Activated T-helper 1 cell treated with anti-CD3 and anti-CD28 coated beads, Interleukin-2, amount 50 U/mL, for 16 hours (primary cell): ENCODE measurements at places on chromosomes 11 and 22.

DNA sequence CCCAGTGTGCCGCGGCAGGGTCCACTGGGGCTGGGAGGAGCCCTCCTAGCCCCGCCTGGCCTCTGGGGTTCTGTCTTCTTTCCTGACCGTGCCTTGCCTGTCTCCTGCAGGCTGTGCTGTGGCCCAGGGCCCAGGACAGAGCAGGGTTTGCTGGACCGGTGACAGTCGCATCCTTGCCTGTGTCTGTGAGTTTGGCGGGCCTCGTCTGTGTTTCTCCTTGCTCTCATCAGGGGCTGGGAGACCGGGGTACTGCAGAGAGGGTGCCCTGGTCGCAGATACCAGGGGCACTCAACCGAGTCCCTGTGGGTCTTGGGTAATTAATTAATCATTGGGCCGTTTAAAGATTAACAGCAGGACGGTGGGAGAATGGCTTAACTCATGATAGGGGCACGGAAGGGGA is 29.9 kb downstream of the RPL3 start:
- DNase-seq: no peak

DNA sequence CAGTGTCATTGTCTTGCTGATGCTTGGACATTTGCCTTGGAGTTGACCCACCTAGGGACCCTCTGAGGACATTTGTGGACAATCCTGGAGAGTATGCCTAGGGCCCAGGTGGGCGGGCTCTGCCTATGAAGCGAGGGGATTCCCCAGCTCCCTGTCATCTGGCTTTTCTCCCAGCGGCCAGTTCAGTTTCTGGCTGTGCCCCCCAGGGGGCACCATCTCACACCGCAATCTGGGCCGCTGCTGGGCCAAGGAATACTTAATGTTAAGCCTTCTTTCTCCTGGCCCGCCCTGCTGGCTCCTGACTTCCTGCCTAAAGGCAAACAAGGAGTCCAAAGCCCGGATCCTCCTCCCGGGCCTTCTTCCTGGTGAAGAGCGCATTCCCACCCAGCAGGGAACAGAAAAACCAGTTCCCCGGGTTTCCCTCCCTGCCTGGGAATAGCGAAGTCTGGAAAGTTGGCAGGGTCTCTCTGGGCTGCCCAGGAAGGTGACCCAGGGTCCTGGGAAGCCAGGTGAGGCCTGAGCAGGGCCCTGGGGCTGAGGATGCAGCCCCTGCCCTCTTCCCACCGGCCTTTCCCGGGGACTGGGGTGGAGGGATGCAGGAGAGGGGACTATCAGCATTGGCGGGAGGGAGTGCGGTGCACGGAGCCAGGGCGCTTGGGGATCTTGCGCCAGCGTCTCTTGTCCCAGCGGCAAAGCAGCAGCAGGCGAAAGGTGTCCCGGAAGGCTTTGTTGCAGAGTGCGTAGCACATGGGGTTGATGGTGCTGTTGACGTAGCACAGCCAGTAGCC is 11.9 kb downstream of the CHRM1 start:
- no peak for DNase-seq

GRCh38 chr11:19811380-19811779 is 98.7 kb downstream of the NAV2 start:
- no peak for DNase-seq

DNA sequence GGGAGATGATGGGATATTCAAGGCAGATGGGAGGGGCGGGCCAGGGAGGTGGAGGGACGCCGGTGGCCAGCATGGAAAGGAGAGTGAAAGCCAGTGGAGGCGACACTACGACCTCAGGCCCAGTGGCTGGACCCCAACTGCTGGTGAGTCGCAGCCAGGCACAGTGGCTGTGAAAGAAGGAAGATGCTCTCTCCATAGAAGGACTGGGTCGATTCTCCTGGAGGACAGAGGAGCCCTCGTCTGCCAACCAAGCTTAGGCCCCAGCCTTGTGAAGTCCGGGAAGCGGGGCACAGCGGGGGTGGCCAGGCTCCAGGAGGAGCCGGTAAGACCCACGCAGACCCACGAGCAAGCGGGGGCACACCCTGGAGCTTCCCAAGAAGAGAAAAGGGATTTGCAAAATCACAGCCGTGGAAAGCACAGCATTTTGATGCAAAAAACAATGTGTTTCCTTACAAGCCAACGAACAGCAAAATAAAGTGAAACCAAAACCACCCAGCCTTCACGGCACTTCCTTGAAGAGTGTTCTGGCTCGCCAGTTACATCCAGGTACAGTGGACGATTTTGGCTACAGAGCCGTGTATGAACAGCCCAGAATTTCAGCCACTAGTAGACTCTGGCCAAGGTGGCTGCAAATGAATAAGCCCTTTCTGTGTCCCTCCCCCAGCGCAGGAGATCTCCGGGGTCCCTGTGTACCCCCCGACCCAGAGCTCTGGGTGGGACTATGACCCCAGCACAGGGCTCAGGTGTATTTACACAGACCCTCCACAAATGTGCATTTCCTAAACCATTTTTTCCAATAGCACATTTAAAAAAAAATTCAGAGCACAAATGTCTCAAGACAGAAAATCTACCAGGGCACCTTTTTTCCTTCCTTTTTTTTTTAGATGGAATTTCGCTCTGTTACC is 96.9 kb downstream of the TRMU start:
- DNase-seq: no peak

DNA sequence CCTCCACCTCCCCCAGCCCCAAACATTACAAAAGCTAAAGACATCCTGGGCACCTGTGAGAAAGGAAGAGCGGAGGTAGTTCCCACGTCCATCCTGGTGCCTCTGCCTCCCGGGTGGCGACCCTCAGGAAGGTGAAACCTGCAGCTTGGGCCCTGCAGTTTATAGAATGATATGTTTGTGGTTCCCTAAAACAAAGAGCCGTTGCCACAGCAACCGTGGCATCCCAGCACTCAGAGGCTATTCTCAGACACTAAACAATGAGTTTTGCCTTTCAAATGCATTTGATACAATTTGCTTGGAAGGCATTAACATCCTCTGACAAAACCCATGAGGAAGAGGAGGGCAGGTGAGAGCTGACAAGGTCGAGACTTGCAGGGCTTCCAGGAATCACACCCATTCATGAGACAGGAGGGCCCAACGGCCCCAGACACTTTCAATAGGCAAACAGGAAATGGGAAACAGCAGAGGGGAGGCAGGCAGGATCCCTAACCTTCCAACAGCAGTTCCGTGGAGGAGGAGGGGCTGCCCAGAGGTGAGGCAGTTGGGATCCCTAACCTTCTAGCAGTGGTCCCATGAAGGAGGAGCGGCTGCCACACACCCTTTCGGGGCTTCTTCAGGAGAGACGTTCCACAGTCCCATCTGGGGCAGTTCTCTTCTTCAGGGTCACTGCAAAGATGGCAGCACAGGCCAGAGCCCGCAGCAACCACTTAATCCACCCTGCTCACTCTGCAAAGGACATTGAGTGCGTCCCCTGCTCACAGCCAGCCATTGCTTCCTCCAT is 379.2 kb downstream of the SHANK2 start:
- DNase-seq: no peak

- peak; percentile 20 for DNase-seq
These were observed 117.2 kb upstream of the IGLL5 start for GRCh38 chr22:22770280-22770871.

DNA sequence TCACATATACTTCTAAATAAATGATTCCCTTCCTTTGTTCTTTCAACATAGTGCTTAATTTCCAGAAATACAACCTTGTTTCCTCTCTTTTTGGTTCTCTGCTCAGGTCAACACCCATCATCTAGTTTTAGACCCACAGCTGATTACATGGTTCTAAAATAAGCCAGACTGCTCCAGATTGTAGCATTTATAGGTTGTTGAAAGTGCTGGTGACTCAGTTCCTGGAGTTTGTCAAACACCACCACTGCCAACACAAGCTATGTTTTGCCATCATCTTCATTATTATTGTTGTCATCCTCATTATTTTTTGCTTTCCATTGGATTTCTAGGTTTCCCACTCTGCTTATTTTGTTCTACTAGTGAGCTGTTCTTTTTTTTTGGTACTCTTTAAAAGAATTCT is 22.3 kb upstream of the MMP20 start:
- DNase-seq: no peak

DNA sequence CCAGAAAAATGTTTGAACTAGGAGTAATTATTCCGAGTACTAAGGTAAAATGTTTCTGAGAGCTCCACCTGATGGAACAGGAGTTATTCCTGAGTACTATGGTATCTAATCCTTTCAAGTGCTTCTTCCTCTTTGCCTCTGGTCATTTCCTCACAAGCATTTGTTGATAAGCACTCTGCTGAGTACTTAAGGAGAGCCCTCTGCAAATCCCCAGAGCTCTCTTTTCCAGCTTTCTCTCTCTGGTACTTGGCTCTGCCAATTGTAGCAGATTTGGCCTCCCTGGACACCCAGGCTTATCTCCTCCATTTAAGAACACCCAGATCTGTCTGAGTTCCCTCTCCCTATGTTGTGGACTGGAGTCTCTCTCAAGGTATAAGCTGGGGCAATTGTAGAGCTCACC is 457.0 kb downstream of the MN1 start:
- DNase-seq: no peak

GRCh38 chr11:134176284-134176683 is 47.5 kb downstream of the NCAPD3 start:
- no peak for DNase-seq
